ENCODE measurements at places on chromosomes 5 and 9. TPM values are rescaled to one million over a fixed set of nuclear protein-coding genes. Genes with fewer than 3 reads are reported as not detected.

CATSPER3 gene
- polyA plus RNA-seq, result 0.71 TPM

ZNF618 gene
- polyA plus RNA-seq, result 4.5 TPM

FBXO38 gene
- polyA plus RNA-seq, result 12.3 TPM

C5 gene
- polyA plus RNA-seq, result 2.3 TPM

PRR16 gene
- 5.0 TPM for polyA plus RNA-seq

MCIDAS gene
- polyA plus RNA-seq, result not detected

AGXT2 gene
- polyA plus RNA-seq, result not detected

LCN1 gene
- polyA plus RNA-seq, result not detected

ANKRD31 gene
- polyA plus RNA-seq, result 0.13 TPM

CDKN2B gene
- 3.3 TPM for polyA plus RNA-seq

All from adrenal gland (tissue), 19 donors.